Hematopoietic multipotent progenitor cell treated with erythropoietin and hydrocortisone succinate and interleukin-3 and kit ligand, for 17 days (in vitro differentiated cells): ENCODE measurements at places on chromosomes 2 and 18.

DNA sequence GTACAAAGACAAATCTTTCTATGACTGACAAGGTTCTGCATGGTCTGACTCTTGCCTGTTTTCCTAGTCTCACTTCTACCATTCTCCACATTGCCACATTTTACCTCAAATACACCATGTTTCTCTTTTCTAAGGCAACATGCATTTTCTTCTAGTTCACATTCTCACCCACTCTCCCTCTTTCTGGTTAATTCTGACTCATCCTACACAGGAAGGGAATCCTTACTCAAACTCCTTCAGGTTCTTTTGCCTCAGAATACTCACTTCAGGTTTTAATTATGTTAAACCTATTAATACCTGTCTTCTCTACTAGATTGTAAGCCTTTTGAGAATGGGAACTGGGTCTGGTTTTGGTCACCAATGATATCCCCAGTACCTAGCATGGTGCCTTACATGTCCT, 47.2 kb downstream of the MAP2 start:
- no peak for DNase-seq

- DNase-seq: no peak
Observed at GRCh38 chr2:127330753-127331152, 36.8 kb upstream of the ERCC3 start.

- DNase-seq: no peak
Observed at GRCh38 chr2:57877811-57878170, 168.8 kb upstream of the VRK2 start.

DNA sequence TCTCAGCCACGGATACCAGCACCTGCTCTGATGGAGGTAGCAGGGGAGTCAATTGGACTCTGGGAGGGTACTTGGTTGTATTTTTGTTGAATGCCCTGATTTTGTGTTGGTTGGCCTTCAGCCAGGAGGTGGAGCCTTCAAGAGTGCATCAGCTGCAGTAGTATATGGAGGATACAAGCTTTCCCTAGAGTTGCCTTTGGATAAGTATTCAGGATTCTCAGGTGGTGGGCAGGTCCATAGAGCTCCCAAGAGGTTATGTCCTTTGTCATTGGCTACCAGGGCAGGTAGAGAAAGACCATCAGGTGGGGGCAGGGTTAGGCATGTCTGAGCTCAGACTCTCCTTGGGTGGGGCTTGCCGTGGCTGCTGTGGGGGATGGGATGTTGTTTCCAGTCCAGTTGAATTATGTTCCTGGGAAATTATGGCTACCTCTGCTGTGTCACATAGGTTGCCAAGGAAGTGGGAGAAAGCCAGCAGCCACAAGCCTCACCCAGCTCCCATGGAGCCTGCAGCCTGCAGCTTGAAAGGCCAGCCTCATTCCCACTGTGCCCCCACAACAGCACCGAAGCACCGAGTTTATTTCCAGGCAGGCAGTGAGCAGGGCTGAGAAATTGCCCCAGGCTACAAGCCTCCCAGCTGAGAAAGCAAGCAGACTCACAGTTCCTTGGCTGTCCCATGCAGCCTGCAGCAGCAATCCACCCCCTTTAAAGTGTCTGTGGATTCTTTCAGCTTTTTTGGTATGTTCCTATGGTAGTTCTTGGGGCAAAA, 38.6 kb upstream of the CHST9 start:
- DNase-seq: no peak

GRCh38 chr2:3443083-3443482, 63.6 kb downstream of the TRAPPC12 start:
- DNase-seq: no peak
